ENCODE measurements at places on chromosomes 2 and 18.
A peak's percentile ranks its signal among the peaks of the same experiment; 100 is the strongest.

DNA sequence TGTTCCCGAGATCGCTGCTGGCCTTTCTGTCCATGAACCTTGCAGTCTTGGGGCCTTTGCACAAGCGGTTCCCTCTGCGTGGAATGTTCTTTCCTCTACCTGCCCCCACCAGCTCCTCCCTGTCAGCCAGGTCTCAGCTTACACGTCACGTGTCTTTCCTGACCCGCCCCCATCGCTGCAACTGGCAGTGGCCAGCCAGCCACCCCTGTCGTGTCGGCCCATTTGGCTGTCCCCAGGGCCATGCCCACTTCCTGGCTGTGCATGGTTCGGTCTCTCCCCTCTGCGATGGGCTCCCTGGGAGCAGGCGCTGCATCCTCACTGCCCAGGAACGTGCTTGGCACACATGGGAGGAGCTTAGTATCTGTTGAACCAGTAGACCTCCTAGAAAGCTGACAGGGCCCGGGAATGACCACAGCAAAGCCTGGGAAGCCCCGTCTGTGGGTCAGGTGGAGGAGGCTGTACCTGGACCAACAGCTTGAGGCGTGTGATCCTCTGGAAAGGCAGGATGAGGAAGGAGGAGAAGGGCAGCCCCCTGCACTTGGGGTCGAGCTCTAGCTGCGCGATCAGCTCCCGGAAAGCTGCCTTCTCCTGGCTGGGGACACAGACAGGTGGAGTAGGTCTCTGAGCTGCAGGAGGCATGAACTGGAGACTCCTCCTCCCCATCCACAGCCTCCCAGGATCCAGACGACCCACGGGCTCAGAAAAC is 21.0 kb downstream of the SNORC start:
- peak; percentile 77 for DNase-seq

GRCh38 chr2:157271590-157272203 is 14.2 kb downstream of the GALNT5 start:
- DNase-seq: no peak

DNA sequence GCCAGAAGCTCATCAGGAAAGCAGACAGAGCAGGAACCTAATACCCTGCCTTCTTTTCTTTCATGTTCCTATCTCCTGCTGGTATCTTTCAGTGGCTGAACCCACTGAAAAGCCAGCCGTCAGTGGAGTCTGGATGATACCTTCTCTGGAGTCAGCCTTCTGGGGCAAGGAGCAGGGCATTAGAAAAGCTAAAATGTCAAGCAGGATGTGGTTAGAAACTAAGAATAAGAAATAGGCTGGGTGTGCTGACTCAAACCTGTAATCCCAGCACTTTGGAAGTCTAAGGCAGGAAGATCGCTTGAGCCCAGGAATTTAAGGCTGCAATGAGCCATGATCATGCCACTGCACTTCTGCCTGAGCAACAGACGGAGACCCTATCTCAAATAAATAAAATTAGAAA is 642.0 kb upstream of the FSHR start:
- no peak for DNase-seq

DNA sequence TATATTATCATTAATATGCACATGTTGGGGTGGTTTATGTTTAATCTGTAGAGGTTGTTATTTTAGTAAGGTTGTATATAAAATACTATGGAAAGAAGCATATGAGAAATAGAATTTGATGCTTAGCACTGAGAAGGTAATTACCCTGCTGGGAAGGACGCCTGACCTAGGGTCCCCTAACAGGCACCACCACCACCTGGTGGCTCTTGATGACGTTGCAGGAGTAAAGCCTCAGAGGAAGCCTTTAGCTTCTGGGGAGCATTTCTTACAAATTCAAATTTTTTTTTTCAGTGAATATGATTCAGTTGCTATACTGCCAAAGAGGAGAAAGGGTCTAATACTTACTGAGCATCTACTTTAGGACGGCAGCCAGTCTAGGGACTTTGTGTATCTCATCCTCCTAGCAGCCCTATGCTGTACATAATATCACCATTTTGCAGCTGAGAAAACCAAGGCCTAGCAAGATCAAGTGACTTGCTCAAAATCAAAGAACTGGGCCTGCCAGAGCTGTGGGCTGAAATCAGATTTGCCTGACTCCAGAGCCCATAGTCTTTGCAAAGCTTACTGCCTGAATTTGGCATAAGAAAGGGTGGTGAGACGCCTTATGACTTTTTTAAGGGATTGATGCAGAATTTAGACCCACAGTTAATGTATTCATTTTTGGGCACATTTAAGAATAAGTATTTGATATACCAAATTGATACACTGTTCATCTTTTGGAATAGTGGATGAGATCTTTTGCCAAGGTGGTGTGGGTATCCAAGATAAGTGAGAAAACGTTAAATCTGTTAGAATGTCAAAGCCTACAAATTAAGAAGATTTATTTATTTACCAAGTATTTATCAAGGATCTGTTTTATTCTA is 78.8 kb upstream of the GAREM1 start:
- peak; percentile 72 for DNase-seq

DNA sequence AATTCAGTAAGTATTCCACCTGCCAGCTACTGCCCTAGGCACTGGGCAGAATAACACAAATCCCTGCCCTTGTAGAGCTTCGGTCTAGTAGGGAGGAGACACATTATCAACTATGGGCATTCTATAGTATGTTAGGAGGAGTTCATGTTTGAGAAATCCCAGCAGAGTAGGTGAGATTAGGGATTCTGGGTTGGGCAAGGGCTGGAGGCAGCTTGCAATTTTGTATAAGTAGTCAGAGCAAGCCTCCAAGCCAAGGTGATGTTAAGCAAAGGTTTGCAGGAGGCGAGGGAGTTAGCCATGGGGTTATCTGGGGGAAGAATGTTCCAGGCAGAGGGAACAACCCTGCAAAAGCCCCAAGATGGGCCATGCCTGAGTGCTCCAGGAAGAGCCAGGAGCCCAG is 187.9 kb upstream of the HS6ST1 start:
- no peak for DNase-seq

GRCh38 chr2:232528746-232529460 is 2.9 kb downstream of the CHRND start:
- no peak for DNase-seq

Measured in WTC11 (cell line).